Heart left ventricle (tissue), 16 donors: ENCODE measurements at places on chromosomes 1 and 21.

- peaks cover 11% of the 10 kb centered on the region for H3K4me1 ChIP-seq
- H3K27me3 ChIP-seq = no peaks in the 10 kb centered on the region
- no peak overlapping the region for H3K4me3 ChIP-seq
- no peak overlapping the region for H3K27ac ChIP-seq
- no peak for DNase-seq
- H3K36me3 ChIP-seq = no peaks in the 10 kb centered on the region
Measured at GRCh38 chr1:192610112-192610889, 25.6 kb upstream of the RGS13 start.

DNA sequence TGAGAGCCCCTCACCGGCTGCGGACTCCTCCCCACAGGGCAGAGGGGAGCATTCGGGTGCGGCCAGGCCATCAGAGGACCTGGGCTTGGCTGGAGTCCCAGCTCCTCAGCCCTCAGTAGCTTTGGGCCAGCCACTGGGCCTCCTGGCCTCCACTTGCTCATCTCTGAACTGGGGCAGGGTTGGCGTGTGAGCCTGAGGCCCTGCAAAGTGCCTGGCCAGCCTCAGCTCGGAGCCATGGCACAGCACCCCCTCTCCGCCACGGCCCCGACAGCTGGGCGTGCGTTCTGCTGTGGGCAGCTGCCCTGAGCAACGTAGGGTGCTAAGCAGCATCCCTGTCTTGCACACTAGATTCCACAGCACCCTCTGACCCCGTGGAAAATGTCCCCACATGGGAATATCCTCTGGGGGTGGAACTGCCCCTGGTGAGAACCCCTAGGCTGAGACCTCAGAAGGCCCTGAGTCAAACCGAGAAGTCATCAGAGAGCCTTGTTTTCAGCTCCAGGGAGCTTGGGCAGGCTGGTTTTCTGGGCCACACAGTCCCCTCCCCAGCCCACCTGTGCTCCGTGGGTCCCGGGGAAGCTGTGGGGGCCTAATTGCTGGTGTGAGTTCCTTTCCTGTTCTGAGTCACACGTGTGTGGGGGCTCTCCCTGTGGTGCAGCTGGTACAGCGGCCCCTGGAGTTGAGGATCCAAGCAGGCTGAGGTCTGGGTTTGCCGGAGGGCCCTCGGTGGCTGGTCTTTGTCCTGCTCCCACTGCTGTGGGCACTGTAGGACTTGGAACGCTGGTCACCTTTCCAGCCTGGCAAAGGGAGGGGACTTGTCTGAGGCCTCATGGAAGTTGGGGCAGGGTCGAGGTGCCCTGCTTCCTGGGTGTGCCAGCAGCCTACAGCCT is 24.5 kb downstream of the TP73 start:
- no peaks in the 10 kb centered on the region for H3K27me3 ChIP-seq
- DNase-seq = peak; percentile 54
- H3K36me3 ChIP-seq = no peaks in the 10 kb centered on the region
- H3K4me3 ChIP-seq = no peak overlapping the region
- no peaks in the 10 kb centered on the region for H3K4me1 ChIP-seq
- H3K27ac ChIP-seq = no peak overlapping the region

- no peak overlapping the region for H3K4me3 ChIP-seq
- H3K27ac ChIP-seq = no peak overlapping the region
Measured at GRCh38 chr1:108125312-108126138, 74.6 kb downstream of the SLC25A24 start.

- no peak overlapping the region for H3K27ac ChIP-seq
- H3K27me3 ChIP-seq = no peaks in the 10 kb centered on the region
- H3K4me3 ChIP-seq = no peak overlapping the region
- H3K36me3 ChIP-seq = no peaks in the 10 kb centered on the region
- no peak for DNase-seq
Measured at GRCh38 chr1:59445040-59445439, 148.1 kb downstream of the FGGY start.

GRCh38 chr1:109923131-109923945 is 12.7 kb downstream of the CSF1 start:
- H3K4me1 ChIP-seq = peaks cover 16% of the 10 kb centered on the region
- DNase-seq = no peak
- peaks cover 92% of the 10 kb centered on the region for H3K36me3 ChIP-seq
- H3K27ac ChIP-seq = no peak overlapping the region
- peak overlapping the region; percentile 4 for H3K4me3 ChIP-seq
- no peaks in the 10 kb centered on the region for H3K27me3 ChIP-seq

- no peaks in the 10 kb centered on the region for H3K36me3 ChIP-seq
- H3K4me3 ChIP-seq = no peak overlapping the region
- DNase-seq = no peak
- H3K27ac ChIP-seq = peak overlapping the region; percentile 50
- no peaks in the 10 kb centered on the region for H3K4me1 ChIP-seq
Measured at GRCh38 chr21:31158789-31159581, 120.7 kb upstream of the KRTAP19-8 start.

DNA sequence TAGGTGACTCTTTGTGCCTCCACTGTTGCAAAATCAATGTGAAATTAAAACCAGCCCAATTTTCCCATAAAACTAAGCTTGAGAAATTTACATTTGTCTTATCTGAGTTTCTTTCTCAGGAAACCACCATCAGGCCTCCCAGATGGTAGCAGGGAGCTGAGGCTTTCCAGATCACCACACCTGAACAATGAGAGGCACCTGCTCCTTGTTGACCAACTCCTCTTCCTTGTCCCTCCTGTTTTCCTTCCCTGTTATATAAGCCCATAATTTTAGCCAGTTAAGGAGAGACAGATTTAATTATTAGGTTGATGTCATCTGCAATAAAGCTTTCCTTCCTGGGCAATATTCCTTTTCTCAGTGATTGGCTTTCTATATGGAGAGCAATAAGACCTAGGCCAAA is 32.0 kb upstream of the C1orf185 start:
- no peaks in the 10 kb centered on the region for H3K4me1 ChIP-seq
- DNase-seq = no peak
- no peak overlapping the region for H3K27ac ChIP-seq
- no peaks in the 10 kb centered on the region for H3K36me3 ChIP-seq
- H3K27me3 ChIP-seq = no peaks in the 10 kb centered on the region

GRCh38 chr1:11581445-11581991 is 72.7 kb downstream of the FBXO2 start:
- H3K27me3 ChIP-seq = no peaks in the 10 kb centered on the region
- H3K36me3 ChIP-seq = no peaks in the 10 kb centered on the region
- no peak overlapping the region for H3K27ac ChIP-seq
- no peaks in the 10 kb centered on the region for H3K4me1 ChIP-seq

- peaks cover 49% of the 10 kb centered on the region for H3K4me1 ChIP-seq
- H3K36me3 ChIP-seq = no peaks in the 10 kb centered on the region
- DNase-seq = no peak
- peak overlapping the region; percentile 43 for H3K27ac ChIP-seq
- no peaks in the 10 kb centered on the region for H3K27me3 ChIP-seq
- peak overlapping the region; percentile 90 for H3K4me3 ChIP-seq
Measured at GRCh38 chr1:25544243-25544764, 898 bp downstream of the LDLRAP1 start.

DNA sequence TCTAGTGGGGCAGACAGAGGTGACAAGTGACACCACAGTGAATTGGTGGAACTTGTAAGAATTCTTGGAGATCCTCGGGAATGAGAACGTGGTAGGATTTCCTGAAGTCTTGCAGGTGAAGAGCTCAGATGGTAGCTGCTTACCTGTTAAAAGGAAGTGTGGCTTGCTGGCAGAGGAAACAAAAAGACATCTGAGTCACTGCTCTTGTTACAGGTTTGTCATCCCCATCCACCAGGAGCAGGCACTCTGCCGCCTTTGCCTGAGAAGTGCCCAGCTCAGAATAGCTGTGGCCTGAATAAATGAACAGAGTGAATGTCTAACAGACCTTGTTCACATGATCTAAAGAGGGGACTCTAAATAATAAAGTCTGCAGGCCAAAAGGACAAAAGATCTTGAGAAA is 12.3 kb upstream of the ZSCAN20 start:
- H3K4me1 ChIP-seq = peaks cover 16% of the 10 kb centered on the region
- no peak overlapping the region for H3K4me3 ChIP-seq
- no peaks in the 10 kb centered on the region for H3K27me3 ChIP-seq
- no peaks in the 10 kb centered on the region for H3K36me3 ChIP-seq

DNA sequence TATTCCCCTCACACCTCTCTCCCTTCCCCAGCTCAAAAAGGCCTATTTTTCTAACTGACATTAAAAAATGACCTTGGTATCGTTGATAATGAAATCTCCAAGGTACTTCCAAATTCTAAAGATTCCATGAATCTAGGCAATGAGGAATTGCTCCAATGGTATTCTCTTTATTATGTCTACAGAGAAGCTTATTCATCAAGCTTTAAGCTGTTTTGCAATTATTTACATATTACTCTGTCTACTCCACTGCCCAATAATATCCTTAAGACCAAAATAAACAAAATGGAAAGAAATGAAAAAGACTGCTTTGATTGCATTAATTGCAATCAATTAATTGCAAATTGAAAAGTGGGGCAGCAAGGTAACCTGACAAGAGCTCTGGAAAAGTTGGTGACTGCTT is 7.9 kb downstream of the PLPP3 start:
- H3K36me3 ChIP-seq = no peaks in the 10 kb centered on the region
- peaks cover 90% of the 10 kb centered on the region for H3K4me1 ChIP-seq
- DNase-seq = no peak

GRCh38 chr1:8010080-8010664 is 15.9 kb downstream of the ERRFI1 start:
- peaks cover 13% of the 10 kb centered on the region for H3K4me1 ChIP-seq
- DNase-seq = no peak
- H3K4me3 ChIP-seq = no peak overlapping the region

DNA sequence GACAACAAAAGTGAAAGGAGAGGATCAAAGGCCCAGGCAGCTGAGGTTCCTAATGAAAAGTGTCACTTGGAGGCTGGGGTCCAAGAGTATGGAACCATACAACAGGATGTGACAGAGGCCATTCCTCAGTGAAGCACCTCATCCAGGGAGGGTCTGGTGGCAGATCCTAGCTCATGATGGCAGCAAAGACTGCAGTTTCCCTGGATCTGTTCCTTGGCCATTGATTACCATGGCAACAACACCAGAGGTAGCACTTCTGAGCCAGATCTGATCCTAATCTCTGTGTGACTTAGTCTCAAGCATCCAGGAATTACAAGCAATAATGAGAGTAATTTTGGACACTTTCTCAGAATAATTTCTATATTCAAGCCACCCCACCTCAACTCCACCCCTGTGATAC is 12.9 kb downstream of the FAM177B start:
- no peak overlapping the region for H3K27ac ChIP-seq
- H3K4me1 ChIP-seq = no peaks in the 10 kb centered on the region
- H3K27me3 ChIP-seq = no peaks in the 10 kb centered on the region
- H3K4me3 ChIP-seq = no peak overlapping the region
